Activated CD8-positive, alpha-beta T cell treated with anti-CD3 and anti-CD28 coated beads, Interleukin-2, amount 10 ng/mL, durations not matched to agents 7 days and 5 days (primary cell): ENCODE measurements at places on chromosomes 12 and 14. TPM values are rescaled to one million over a fixed set of nuclear protein-coding genes. Genes with fewer than 3 reads are reported as not detected.

The ESPL1 gene
- total RNA-seq: 126 TPM

The KRT83 gene
- not detected for total RNA-seq

DNA sequence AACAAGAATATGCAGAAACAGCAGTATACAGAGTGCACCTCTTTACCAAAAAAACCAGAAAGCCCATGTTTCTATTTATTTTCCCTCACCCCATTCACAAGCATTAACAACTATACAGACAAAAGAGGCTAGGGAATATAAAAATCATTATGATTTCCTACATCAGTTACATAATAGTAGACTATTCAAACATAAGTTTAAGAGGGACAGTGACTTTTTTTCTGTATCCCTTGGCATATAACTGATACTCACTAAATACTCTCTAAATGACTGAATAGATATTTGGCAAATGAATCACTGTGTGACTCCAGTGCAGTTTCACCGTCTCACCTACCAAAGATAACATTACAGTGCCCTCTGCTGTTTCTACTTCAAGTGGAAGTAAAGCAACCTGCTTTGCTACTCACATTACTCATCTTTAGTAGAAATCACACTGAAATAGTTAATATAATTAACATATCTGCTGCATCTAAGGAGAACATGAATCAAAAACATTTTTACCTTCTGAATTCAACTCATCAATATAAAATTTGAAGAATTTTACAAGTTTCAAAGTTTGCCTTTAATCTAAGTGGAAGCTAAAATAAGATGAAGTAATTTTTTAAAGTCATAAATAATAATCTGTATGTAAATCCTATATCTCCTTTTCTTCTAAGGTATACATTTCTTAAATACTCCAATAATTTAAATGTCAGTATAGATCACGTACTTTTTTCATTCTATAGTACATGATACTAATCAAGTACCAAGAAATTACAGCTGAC lies 103.8 kb downstream of the OSBPL8 start:
- DNase-seq: peak; percentile 32

DNA sequence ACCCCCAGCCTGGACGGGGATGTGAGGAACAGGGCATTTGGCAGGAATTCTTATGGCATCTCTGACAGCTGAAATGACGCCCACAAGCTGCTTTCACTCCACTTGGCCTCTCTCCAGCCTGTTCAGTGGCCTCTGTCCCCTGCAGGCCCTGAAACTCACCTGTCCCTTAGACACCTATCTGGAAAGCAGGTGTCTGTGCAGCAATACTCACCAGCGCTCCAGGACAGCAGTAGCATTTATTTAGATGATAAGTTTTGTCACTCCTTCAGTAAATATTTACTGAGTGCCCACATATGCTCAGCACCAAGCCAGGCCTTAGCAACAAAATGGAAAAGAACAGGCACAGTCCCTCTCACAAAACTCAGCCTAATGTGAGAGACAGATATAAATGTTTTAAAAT lies 311.1 kb upstream of the FKBP4 start:
- no peak for DNase-seq

DNA sequence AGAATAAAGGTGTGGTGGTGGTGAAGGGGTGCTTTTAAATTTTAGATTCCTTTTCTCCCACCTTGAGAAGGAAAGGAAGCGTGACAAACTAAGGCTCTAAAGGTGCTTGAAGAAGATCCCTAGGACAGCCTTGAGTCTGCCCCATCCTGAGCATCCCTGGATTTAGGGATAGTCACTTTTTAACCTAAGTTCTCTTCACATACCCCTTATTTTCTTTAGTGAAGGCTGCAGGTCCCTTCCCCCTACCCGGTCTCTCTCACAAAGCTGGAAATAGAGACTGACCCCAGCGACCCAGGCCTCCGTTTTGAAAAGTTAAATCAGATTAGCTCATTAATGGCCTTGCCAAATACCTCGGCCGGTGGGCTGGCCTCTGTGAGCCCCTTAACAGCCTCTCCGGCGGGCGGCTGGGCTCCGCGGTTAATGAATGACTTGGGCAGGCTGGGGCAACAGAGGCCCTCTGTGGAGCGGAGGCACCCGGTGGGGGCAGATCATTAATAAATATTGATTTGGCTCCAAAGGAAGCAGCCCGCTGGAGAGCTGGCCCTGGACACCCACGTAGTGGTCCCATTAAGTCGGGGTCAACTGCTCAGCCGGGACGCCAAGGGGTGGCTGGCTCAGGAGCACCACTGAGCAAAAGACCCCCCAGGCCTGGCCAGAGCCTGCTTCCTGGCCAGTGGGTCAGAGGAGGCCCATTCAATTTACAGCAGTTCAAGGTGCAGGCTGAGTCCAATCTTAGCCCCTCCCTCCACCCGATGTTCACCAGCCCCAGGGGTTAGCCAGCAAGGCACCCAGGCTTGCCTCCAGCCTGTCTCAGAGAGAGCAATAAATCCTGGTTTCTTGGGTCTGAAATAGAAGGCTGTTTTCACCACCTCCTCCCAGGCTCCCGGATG lies 31.8 kb downstream of the PAH start:
- no peak for DNase-seq

The SSPN gene
- not detected for total RNA-seq

The SLC10A1 gene
- not detected for total RNA-seq

The C12orf56 gene
- not detected for total RNA-seq

- DNase-seq: no peak
These were observed 38.6 kb upstream of the GNG2 start for GRCh38 chr14:51821822-51822221.
